ENCODE measurements at places on chromosomes 11 and 22.

GRCh38 chr11:33195462-33196173 is 34.3 kb upstream of the CSTF3 start:
- DNase-seq, result no peak

- no peak for DNase-seq
Measured at GRCh38 chr11:64862987-64863390, 15.4 kb downstream of the EHD1 start.

GRCh38 chr11:101717619-101718018 is 133.8 kb upstream of the TRPC6 start:
- no peak for DNase-seq

- DNase-seq, result peak; percentile 91
Measured at GRCh38 chr11:62707277-62707861, at the start of the genes BSCL2 and GNG3. BSCL2 (minus strand) TSS chr11:62707424; CDS start chr11:62707195, 229 bp downstream. GNG3 (plus strand) TSS chr11:62707676; CDS start chr11:62708296, 620 bp downstream.

GRCh38 chr22:24497841-24498258 is 2.7 kb downstream of the UPB1 start:
- no peak for DNase-seq

DNA sequence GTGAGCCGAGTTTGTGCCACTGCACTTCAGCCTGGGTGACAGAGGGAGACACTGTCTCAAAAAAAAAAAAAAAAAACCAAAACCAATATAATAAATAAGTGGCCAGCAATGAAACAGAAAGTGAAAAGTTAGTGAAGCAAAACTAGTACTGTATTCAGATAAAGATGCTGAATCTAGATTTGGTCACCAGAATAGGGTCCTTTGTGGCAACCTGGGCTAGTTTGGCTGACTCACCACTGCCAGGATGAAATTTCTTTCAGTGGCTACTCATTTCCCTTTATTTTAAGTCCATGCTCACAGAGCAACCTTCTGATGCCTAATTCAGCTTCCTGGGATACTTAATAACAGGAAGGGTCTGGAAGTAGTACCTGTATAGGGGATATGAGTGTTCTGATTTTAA is 26.0 kb downstream of the LIMK2 start:
- no peak for DNase-seq
